ENCODE measurements at places on chromosomes 7 and 10.
A peak's percentile ranks its signal among the peaks of the same experiment; 100 is the strongest.

DNA sequence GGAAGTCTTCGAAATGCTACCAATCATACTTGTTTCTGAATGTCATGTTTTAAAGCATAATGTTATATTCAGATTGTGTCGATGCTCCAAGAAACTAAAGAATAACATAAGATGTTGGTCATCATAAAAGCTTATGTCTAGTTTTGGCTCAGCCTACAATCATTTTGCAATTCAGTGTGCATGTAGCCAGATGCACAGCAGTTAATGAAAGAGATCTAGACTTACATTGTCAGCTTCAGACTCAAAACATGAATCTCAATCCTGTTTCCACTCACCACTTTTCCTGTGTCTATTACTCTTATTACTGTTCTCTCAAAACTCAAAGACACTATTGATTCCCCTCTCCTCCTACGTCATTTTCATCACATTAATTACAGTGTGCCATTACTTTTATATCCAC, 21.4 kb downstream of the TMEM196 start:
- DNase-seq: peak; percentile 47

DNA sequence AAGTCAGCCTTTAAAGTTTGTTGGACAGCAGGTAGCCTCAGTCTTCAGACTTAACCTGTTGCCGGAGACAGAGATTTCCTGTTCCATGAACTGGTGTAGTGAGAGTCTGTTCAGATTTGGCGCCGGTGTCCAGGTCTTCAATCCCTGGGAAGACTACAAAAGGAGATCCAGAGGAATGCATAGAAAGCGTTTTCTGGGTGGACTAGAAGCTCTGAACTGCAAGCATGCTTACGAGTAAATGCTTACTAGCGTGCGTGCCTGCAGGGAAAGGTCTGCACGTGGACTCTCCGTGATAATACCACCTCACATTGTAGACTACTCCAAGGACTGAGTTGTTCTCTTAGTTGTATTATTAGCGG, 878 bp downstream of the GLRX3 start:
- DNase-seq: peak; percentile 47

GRCh38 chr7:159116581-159117339, 27.9 kb downstream of the VIPR2 start:
- no peak for DNase-seq

DNA sequence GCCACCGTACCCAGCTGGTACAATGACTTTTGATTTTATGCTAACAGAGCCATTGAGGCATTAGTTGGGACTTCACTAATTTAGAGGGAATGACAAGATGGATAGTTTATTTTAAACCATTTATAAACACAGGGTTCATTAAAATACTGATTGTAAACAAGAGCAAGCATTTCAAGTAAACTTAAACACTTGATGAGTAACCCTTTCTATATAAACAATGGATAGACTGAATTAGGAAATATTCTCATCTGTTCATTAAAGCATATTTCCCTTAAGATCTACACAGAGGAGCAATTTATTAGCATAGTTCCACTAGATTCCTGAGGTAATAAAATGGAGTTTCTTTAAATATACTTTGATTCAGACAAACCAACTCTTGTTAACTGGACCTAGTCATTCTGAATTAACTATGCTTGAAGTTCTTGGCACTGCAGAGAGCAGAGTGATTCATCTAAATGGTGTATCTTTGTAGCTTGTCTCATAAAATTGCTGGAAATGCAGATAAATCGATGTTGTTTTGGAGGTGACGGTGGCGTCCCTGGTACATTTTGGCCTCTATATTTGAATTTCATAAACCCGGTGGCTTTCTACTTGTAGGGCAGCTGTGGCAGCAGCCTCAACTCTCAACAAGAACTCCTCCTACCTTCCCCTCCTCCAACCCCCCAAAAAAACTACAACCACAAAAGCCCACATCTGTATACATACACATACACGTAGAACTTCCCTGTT, 15.4 kb upstream of the VDAC2 start:
- DNase-seq: peak; percentile 75

DNA sequence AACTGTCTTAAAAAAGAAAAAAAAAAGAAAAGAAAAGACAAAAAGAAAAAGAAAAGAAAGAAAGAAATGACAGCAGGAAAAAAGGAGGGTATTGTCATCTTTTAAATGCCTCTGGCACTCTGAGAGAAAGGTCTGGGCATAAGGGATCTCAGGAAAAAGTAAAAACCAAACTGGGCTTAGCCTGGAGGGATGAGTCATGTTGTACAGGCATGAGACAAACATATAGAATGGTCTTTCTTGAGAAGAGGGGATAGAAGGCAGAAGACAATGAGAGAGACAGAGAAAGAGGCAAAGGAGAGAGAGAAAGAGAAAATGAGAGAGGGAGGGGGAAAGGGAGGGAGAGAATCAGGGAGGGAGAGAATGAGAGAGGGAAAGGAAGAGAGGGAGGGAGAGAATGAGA, 32.3 kb upstream of the KCNMA1 start:
- DNase-seq: no peak

DNA sequence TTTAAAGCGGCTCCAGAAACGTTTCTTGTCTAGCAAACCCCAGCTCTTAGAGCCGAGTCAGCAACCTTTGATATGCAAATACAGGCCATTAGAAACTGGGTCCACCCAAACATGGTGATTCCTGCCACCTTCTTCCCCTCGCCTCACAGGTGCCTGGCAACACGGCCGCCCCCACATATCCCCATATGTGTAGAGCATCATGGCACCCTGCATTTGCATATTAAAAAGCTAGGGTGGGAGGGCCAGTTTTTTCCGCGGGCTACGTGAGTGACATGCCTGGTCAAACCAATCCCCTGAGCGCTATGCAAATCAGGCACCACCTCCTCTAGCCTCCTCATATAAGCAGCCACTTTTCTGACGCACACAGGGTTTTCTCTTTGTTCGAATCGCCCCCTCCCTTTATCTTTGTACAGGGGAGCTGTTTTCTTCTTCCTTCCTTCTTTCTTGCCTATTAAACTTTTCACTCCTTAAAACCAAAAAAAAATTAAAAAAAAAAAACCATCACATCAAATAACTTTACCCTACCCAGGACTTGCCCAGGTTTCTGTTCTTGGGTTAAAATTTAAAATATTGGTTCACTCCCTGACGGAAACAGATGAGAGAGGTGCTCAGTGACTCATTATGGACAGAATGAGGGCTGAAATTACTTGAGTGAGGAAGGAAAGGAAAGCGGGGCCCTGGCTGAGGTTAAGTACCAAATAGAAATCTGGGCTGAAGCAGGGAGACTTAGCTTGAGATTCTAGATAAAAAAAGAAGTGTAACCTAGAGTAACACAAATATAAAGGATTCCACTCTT, 59.8 kb downstream of the COA1 start:
- DNase-seq: no peak

DNA sequence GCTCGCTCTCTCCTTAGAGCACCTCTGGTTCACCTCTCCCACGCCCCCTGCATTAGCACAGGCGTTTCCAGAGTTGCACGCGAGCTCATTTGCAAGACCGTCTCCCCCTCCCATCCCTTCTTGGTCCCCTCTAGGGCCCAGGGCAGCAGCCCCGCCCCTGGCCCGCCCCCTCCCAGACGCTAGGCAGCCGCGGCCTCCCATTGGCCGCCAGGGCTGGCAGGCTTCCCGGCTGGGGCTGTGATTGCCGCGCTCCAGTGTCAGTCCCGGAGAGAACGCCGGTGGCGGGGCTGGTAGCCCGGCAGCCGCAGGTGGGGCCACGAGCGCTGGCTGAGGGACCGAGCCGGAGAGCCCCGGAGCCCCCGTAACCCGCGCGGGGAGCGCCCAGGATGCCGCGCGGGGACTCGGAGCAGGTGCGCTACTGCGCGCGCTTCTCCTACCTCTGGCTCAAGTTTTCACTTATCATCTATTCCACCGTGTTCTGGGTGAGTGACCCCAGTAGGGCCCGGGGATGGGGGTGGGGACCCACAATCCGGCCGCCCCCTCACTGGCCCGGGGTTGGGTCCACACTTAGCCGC, at the start of gene TSPAN15:
TSPAN15 (plus strand) TSS at position 257 of the 575 bp plus-strand sequence; CDS start at position 387, 130 bp downstream.
- DNase-seq: peak; percentile 39

- DNase-seq: no peak
Observed at GRCh38 chr7:3412871-3413270, 111.8 kb downstream of the SDK1 start.

DNA sequence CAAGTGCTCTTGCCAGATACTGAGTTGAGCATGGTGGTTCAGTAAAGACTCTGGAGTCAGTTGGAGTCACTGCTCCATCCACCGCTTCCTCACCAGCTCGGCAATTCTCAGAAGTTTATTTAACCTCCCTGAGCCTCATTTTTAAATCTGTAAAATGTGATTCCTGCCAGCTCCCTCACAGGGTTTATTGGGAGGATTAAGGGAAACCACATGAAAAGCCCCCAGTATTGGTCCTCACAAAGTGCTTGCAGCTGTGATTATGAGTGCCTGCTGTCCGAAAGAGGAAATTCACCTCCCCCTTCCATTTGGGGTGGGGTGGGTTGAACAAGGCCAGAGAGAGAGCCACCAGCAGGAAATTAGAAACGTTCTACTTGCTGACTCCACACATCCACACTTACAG, 99.0 kb downstream of the AOAH start:
- DNase-seq: no peak

- DNase-seq: no peak
Observed at GRCh38 chr7:131010029-131010716, 276.2 kb upstream of the KLF14 start.

- no peak for DNase-seq
Observed at GRCh38 chr7:128120976-128121490, 89.8 kb upstream of the LRRC4 start.

GRCh38 chr10:21720090-21720489, 186.1 kb downstream of the MLLT10 start:
- DNase-seq: no peak

DNA sequence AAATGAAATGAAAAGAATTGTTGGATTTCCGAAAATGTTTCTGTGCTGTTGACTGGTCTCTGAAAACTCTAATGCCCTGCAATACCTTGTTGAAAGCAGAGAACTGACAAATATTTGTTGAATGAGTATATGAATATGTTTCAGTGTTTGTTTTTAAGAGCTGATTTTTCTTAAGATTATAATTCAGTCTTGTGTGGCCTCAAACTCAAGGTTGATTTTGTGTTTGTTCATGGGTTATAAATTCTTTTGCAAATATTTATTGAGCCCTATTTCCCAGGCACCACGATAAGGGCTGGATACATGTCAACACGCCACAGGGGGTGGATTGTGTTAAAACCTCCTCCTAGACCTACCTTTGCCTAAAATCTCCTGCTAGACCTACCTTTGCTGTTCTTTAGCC, 203.9 kb upstream of the PLPP4 start:
- no peak for DNase-seq

GRCh38 chr10:2772816-2773631, 294.3 kb upstream of the PFKP start:
- no peak for DNase-seq

- DNase-seq: no peak
Observed at GRCh38 chr10:80542053-80542452, 4.4 kb downstream of the SH2D4B start.

GRCh38 chr7:46285878-46286277, 364.8 kb upstream of the IGFBP3 start:
- no peak for DNase-seq

All from fibroblast of the aortic adventitia (primary cell).